ENCODE measurements at places on chromosomes 2 and 18.

GRCh38 chr2:241546771-241547498, 11.6 kb upstream of the BOK start:
- DNase-seq: no peak

- DNase-seq: no peak
These were observed 12.6 kb upstream of the KCNG2 start for GRCh38 chr18:79784965-79785770.

- DNase-seq: no peak
These were observed 68.6 kb downstream of the CAMKMT start for GRCh38 chr2:44430342-44430741.

DNA sequence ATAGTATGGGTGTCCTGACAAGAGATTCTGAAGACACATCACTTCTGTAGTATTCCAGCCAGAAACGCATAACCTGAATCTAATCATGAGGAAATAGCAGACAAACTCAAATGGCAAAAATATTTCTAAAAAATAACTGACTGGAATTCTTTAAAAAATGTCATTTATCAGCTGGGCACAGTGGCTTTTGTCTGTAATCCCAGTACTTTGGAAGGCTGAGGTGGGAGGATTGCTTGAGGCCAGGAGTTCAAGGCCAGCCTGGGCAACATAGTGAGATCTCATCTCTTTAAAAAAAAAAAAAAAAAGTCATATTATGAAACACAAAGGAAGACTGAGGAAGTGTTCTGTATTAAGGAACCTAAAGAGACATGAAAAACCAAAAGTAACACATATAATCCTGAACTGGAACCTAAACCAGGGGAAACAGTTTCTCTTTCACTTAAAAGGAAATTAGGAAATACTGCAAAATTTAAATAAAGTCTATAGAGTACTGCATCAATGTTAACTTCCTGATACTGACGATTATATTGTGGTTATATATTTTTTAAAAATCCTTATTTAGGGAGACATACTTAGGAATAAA, 29.9 kb downstream of the SESTD1 start:
- DNase-seq: no peak

DNA sequence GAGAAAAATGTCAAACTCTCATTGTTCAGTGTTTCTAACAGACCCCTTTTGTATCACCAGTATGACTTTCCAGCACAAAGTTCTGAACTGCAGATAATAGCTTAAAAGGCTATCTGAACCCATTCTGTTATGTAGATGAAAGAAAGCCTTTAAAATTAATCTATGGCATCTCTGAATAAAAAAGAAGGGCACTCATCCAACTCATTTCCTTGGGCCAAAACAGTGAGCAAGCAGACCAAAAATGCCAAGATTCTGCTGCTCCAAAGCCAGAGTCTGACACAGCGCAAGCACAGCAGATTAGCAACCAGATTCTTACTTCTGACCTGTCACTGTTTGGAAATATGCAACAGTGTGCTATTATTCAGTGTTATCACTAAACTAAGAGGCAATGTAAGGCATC, 22.6 kb upstream of the ITGA6 start:
- DNase-seq: no peak

DNA sequence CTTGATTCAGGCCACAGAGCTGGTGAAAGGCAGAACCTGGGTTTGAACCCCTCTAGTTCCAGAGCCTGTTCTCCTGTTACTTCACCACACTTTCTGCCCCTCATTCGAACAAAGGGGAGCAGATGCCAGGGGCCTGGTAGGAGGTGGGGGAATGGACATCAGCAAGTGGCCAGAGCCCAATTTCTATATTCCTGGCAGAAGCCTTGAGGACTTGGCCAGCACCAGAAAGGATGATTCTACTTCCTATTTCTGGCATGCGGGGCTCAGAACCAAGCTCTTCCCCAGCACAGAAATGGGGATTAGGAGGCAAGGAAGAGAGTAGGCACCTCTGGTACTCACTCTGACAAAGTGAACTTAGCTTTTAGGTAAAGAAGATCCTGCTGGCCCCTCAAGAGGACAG, 49.3 kb downstream of the ADD2 start:
- DNase-seq: no peak

- no peak for DNase-seq
These were observed 152.5 kb downstream of the CYP26B1 start for GRCh38 chr2:71995067-71995665.

Data from stimulated activated CD4-positive, alpha-beta T cell treated with anti-CD3 and anti-CD28 coated beads, Interleukin-1b, Interleukin-23, amount 100 ng/mL, for 24 hours (primary cell).